ENCODE measurements at places on chromosomes 16 and 17.

GRCh38 chr17:10036511-10037061 lies 131.5 kb upstream of the RCVRN start:
- DNase-seq = no peak

- no peak for DNase-seq
Observed at GRCh38 chr17:5446786-5447185, 7.8 kb upstream of the C1QBP start.

DNA sequence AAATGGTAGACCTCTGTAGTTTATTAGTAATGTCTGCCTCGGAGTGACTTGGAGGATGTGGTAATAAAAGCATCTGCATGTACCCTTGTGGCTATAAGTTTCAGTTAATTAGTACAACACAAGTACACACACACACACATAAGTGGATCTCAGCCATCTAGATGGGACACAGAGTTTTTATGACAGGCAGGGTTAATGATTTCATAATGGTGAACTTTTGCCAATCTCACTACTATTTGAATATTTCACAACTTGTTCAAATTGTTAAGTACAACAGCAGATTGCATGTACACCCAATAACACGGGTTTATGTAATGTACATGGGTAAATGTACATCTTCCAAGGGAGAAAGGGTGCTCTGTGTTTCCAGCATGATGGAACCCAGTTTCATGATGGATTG lies 511.3 kb upstream of the HSBP1 start:
- no peak for DNase-seq

DNA sequence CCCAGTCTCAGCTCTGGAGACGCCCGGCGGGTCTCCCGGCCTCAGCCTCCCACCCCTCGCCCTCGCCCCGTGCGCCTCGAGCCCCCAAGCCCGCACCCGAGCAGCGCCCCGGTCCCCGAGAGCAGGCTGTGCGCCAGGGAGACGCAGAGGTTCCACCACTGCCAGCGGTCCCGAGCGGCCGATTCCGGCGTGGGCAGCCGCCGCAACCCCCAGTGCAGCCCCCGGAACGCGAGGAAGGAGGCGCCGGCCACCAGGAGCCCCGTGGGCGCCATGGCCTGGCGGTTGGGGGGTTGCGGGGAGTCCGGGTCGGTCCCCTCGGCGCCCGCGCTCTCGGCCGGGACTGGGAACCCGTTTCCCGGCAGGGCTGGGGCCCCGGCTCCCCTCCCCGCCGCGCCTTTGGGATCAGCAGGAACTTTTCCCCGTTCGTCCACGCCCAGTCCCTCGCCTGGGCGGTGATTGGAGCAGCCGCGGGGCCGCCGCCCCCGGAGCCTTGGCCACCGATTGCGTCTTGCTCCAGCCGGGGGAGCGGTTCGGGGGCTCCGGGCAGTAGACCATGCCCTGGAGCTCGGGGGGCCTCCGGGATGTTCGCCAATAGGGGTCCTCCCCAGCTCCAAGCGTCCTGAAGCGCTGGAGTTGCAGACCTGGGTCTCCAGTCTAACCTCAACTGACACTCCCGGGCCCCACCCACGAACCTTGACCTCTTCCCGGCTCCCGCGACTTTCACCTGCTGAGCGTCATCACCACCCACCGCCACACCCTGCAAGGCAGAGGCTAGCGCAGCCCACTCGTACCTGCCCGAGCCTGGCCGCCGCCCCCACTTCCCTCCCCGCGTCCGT lies at the start of gene TLCD2:
TSS of gene TLCD2 (minus strand) at position 407 of the 836 bp plus-strand sequence. CDS start at position 272, 135 bp downstream.
- no peak for DNase-seq

DNA sequence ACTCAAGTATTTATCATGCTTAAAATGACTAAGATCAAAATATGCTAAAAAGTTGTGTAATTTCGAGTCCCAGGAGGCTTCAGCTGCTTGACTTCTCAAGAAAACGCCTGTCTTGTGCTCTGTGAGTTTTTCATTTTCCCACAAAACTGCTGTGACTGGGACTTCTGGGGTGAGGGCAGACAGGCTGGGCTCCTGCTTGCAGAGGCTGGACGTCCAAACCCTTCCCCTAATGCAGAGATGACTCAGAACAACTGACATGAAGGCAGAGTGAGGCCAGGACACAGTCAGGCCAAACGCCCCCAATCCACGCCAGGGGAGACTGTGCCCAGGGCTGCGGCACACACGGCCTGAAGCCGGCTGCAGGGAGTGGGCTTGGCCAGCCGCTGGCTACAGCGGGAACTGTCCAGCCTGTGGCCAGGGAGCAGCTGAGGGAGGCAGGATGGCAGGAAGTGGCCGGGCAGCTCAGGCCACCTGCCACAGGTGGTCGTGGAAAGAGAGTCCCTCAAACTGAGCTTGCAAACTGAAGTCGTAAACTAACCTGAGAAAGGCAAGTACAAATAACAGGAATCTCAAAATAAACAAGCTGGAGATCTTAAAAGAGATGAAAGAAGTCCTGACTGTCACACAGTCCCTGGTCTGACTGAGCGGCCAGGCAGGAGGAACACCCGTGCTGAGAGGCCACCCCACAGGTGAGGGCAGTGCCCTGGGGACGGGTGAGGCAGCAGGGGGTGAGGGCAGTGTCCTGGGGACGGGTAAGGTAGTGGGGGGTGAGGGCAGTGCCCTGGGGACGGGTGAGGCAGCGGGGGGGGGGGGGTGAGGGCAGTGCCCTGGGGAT lies 21.3 kb upstream of the HEXD start:
- DNase-seq = no peak

Data from NCI-H1092 treated with DMSO at 0.1 percent for 48 hours (cell line).